ENCODE measurements at places on chromosomes 4 and X.

DNA sequence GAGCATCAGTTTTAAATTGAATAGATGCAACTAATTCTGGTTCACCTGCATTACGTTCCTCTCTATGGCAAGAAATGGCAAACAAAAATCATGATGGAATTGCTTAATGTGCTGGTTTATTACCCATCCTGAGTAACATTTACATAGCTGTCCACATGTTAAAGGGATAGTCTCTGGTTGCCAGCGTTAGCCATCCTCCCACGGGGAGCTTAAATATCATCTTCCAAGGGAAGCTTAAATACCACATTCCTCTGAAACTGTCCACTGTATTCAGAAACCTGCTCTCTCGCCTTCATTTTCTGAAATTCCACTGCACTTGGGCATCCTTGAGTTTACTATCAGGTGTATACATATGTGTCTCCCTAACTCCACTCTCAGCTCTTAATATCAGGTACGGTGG, 586.6 kb downstream of the TLL1 start:
- DNase-seq = no peak

DNA sequence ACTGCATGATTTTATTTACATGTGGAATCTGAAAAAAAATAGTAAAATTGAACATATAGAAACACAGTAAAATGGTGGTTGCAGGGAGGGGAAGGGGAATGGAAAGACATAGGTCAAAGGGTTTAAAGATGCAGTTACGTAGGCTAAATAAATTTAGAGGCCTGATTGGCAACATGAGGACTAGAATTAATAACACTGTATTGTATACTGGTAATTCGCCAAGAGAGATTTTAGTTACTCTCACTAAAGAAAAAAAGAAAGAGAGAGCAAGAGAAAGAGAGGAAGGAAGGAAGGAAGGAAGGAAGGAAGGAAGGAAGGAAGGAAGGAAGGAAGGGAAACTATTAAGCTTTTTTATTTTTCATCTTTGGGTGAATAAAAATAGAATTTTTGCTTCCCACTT, 488.1 kb downstream of the PCDH10 start:
- no peak for DNase-seq

- DNase-seq = no peak
These were observed 140.3 kb upstream of the ZXDB start for GRCh38 chrX:57451426-57452020.

GRCh38 chr4:57369446-57369845, 259.3 kb upstream of the IGFBP7 start:
- no peak for DNase-seq

DNA sequence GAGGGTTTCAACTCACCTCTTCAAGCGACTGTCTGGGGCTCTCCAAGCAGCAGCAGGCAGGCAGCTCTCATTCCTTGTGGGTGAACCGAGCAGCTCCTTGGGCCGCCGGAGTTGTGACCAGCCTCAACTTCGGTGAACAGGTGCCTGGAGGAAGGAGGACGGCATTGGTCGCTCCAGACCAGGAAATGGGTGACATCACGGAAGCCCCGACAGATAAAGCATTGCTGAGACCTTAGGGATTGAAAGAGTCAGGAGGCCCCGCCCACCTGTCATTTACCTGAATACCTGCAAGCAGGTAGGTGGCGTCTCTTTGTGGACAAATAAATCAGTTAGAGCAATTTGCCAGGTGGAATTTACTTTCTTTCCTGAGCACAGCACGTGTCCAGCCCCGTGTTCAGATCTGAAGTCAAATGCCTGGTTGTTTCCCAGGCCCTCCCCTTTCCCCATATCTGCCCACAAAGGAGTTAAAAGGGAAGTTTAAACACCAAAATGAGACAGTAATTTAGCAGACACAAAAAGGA, at the start of gene LNX1:
LNX1 (minus strand) TSS at position 115 of the 521 bp plus-strand sequence. CDS start 17,484 bp downstream, outside the sequence.
- no peak for DNase-seq

DNA sequence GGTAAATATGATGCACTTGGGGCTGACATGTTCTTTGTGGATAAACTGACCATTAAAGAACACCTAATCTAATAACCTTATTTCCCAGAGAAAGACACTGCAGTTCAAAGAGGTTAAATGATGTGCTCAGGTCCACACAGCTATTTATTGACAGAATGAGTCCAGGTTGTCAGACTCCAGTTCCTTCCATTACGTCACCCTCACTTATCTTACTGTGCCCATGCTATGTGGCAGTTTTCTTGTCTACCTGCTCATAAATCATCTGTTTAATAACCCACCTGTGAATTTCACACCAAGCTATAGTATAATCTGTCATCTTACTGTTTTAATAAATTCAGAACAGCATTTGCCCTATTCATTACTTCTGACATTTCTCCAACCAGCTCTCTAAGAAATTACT, 36.7 kb downstream of the QRFPR start:
- DNase-seq = no peak

DNA sequence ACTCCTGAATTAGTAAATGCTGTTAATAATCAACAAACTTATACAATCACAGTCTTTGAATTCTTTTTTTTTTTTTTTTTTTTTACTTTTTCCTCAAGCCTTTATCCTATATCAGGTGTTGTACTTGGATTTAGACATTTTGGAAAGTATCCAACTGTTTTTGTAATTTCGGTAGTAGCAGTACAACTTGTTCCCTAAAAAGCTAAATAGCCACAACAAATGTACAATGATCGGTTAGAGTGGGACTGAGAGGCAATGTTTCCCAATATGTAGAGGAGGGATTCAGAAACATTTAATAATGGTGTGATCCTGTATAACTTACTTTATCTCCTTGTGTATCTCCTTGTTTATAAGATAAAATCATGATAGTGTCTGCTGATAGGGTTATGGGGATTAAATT, 343.1 kb downstream of the GRID2 start:
- no peak for DNase-seq

- no peak for DNase-seq
These were observed 236.6 kb upstream of the PCDH18 start for GRCh38 chr4:137768881-137769280.

- no peak for DNase-seq
These were observed 23.8 kb upstream of the NSG1 start for GRCh38 chr4:4362991-4363697.

DNA sequence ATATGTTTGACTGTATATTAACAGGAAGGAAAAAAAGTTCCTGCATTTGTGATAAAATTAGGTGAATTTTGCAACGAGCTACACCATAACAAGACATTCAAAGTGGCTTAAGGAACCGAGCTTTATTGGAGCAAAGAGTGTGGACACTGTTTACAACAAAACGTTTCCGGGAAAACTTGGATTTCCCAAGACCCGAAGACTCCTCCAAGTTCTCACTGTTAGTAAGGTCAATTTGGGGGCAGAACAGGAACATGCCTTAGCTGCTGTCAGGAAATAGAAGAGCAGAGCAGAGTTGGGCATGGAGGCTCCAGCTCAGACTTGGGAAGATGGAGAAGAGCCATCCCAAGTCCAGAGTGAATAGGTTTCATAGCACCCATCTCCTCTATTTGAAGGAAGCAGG, 16.5 kb downstream of the ADH6 start:
- DNase-seq = no peak

DNA sequence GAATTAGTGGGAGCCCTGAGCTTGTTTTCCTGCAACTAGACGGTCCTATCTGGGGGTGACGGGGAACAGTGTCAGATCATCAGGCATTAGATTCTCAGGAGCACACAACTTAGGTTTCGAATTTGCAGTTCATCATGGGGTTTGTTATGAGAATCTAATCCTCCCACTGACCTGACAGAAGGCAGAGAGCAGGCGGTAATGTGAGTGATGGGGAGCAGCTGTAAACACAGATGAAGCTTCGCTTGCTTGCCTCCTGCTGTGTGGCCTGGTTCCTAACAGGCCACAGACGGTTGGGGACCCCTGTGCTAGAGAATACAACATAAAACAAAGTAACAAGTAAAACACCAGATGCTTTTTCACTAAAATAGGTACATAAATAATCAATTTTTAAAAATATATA, 86.2 kb upstream of the BLTP1 start:
- DNase-seq = no peak

- DNase-seq = no peak
These were observed 1176.8 kb downstream of the FAM133A start for GRCh38 chrX:94850811-94851210.

GRCh38 chr4:92516450-92516849, 212.7 kb downstream of the GRID2 start:
- no peak for DNase-seq

All from activated naive CD4-positive, alpha-beta T cell treated with anti-CD3 and anti-CD28 coated beads, Interleukin-2, amount 50 U/mL, for 16 hours (primary cell).